T-helper 1 cell (primary cell): ENCODE measurements at places on chromosomes 4 and X.

DNA sequence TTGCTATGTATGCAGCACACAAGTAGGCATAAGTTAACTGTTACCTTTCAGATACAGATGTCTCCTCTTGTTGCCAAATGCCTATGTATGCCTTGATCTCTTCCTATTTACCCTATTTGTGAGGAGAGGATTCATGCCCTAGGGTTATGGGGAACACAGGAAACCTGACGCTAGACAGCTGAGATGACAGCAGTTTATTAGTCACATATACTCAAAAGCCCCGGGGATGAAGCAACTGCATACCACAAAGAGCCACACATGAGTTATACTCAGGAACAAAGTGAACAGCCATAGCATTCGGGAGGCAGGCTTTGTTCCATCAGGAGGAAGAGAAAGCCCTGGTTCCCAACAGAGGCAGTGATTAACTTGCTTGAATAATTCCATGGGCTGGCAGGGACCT lies 1011.7 kb upstream of the PCDH7 start:
- DNase-seq = no peak

GRCh38 chr4:109572154-109572553 lies 12.1 kb downstream of the MCUB start:
- no peak for DNase-seq

- no peak for DNase-seq
These were observed 430.5 kb upstream of the POU3F4 start for GRCh38 chrX:83077606-83078005.

GRCh38 chr4:173448608-173449379 lies 49.9 kb upstream of the SCRG1 start:
- no peak for DNase-seq

DNA sequence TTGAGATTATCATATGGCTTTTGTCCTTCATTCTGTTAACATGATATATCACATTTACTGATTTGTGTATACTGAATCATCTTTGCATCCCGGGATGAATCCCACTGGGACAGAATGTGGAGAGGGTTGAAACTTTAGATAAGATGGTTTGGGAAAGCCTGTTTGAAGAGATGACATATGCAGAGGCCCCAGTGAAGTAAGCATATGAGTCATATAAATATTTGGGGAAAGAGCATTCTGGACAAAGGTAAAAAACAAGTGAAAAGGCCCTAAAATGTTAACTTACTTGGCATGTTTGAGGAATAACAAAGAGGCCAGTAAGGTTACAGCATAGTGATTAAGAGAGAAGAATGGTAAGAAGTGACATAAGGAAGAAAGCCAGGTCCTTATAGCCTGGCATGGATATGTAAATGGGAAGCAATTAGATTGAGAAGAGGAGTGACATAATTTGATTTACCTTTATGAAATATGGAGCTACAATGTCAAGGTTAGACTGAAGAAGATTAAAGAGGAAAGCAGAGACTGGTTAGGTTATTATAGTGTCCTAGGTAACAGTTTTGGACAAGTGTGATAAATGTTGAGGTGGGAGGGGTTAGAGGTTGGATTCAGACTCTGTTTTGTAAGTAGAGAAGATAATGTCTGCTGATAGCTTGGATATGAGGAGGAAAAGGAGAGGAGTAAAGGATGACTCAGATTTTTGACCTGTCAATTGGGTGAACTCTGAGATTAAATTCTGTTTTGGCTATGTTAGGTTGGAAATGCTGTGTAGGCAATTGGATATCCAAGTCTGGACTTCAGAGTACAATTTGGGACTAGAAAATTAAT lies 54.6 kb upstream of the DRP2 start:
- no peak for DNase-seq

DNA sequence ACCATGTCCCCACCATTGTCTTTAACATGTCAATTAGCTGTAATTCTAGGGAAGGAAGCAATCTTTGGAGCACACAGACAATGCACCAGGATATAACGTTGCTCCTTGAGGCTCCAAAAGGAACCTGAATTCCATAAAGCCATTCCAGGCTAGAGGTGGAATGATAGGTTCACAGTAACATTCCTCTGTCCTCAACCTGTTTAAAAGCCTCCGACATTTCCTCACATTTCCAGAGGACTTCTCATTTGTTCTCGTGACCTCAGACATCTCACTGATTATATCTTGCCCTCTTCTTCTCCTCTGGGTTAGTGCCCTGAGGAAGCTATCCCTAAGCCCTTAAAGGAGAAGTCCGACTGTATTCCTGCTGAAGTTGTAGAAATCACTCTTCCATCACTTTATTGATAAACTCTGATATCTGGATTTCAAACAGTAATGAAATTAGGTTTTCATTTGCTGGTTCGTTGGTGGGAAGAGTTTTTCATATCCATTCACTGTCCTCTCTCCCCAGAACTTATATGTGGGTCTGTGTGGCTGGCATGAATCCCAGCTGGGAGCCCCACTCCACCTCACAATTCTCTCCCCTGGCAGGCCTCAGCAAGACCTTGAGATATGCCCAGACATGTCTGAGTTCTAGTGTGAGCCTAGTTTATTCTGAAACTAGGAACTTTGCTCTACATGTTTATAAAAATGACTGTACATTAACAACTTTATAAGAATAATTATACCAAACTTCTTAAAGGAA lies 44.2 kb upstream of the PRSS12 start:
- DNase-seq = no peak

GRCh38 chr4:78610546-78611214 lies 59.1 kb downstream of the ANXA3 start:
- no peak for DNase-seq

GRCh38 chr4:133385161-133385954 lies 236.3 kb downstream of the PCDH10 start:
- no peak for DNase-seq

DNA sequence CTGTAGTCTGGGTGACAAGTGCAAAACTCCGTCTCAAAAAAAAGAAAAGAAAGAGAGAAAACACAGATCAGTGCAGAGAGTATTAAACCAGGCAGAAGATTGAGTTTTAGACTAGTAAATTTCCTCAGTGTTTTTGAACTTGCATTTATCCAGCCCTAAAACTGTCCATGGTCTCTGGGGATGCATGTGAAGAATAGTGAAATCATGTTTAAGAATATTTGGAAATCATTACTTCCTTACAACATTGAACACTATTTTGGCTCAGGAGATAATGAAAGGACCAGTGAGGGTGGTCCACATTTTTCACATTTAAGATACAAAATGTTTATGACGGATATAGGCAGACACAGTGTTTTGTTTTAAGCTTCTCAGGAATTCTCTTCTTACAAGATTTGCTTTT lies 195.8 kb upstream of the RASGEF1B start:
- no peak for DNase-seq

GRCh38 chr4:15077969-15078368 lies 75.7 kb downstream of the CPEB2 start:
- DNase-seq = no peak

DNA sequence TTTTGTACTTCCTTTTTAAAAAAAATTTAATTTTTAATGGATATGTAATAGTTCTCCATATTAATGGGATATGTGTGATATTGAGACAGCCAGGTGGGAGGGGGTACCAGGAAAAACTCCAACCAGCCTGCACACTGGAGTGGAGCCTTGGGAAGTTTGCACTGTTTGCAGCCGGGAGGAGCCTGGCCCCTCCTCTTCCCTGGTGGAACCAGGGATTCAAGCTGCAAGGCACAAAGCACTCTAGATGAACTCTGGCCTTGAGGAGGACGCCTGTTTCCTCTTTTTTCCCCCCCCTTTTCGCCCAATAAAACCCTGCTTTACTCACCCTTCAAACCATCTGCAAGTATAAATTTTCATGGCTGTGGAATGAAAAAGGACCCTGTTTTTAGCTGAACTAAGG lies 48.2 kb upstream of the GC start:
- DNase-seq = no peak

DNA sequence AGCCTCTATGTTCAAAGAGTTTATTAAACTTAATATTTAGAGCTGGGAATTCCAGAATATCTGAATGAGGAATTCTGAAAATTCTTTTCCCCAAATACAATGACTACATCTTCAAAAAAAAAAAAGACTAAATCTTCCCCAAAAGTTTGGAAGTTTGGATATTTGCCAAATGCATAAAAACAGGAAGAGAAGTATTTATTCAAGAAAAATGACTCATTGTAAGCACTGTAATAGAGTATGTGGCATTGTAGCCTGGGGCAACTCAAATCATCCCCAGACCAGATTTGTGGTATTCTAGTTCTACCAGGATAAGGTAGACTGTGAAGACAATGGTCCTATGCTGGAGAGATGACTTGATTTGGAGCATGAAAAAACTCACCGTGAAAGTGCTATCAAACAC lies 78.5 kb upstream of the PDHA2 start:
- no peak for DNase-seq

GRCh38 chr4:2688697-2689096 lies 67.4 kb downstream of the TNIP2 start:
- no peak for DNase-seq

- DNase-seq = no peak
These were observed 130.4 kb upstream of the PAK3 start for GRCh38 chrX:110965409-110966090.

GRCh38 chrX:132614297-132614696 lies 125.5 kb upstream of the MBNL3 start:
- no peak for DNase-seq

GRCh38 chrX:53242310-53242709 lies 17.3 kb upstream of the KDM5C start:
- DNase-seq = no peak

- DNase-seq = no peak
These were observed 62.0 kb downstream of the AWAT2 start for GRCh38 chrX:69987691-69988090.

- DNase-seq = no peak
These were observed 28.3 kb downstream of the SEPTIN11 start for GRCh38 chr4:76977736-76978350.

DNA sequence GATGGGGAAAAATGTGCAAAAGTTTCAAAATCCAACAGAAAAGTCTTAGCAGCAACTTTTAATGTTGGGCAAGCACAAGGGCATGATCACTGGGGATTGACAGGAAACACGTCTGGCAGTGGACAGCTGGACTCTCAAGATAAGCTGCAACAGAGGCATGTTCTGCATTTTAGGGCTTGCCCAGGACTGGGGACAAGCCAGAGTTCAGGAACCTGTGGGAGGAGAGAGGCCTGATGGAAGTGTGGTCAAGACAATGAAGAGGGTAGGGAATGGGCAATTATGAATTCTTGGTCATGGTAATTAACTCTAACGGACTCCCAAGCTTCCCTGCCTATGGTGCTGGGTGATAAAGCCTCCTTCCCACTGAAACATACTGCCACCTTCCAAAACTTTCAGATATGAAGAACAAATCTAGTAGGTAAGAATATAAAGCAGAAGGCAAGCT lies 48.4 kb downstream of the ANXA3 start:
- DNase-seq = no peak

GRCh38 chr4:98510340-98510739 lies 148.1 kb downstream of the TSPAN5 start:
- DNase-seq = no peak

GRCh38 chr4:7213807-7214206 lies 21.5 kb downstream of the SORCS2 start:
- no peak for DNase-seq

DNA sequence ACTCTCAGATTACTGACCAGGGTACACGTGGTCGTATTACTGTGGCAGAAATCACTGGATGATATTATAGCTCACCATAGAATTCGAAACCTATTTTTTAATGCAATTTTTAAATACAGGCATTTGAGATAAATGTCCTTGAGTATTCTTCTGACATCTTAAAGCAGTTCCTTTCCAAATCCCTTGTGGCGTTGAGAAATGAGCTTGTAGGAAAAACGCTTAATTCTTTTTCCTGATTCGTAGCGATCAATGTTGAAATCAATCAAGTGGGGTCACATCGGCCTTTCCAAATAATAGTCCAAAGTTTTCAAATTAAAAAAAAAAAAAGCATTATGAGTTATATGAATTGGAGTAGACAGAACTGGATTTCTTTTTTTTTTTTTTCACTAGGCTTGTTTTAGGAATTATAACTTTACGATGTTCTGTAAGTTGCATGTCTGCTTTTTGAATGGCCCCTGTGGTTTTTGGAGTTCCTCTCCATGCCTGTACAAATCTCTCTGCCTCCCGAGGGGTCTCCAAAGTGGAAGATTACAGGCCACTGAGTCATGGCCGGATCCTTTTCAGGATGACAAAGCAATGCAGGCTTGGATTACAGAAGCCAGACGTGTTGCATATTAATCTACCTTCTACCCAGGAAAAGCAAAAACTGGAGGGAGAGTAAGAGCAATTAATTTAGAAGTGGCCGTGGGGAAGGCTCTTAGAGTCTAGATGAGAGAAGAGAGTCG lies 226.1 kb downstream of the SHOX start:
- no peak for DNase-seq

DNA sequence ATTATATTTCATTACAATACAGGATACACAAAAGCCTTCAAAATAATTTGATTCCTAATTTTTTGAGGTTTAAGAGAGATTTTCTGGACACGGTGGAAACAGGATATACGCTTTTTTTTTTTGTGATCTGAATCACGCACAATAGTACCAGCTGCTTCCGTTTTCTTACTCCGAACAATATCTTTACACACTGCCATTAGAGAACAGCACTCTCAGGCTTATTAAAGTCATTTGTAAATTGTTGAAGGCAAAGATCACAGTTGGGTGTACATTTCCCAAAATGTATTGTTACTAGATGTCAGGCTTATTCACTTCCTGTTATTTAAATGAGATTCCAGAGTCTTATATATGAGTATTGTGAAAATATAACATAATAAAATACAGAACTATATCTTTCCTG lies 71.5 kb downstream of the TMEM47 start:
- no peak for DNase-seq

DNA sequence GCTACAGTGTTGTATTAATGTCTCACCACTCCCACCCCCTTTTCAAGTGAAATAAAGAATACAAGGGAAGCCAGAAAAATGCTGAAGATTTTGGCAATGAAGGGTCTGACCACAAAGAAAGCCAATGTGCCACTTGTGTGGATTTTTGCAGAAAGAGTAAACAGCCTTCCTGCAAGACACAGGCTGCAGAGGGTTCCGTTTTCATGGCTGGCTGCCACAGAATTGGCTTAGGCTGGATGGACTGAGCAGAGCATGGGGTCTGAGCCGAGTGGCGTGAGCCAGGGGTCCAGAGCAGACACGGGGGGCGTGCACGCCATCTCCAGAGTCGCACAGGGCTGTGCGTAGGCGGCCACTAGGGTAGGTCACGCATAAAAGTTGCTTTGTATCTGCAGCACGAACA lies 69.2 kb downstream of the MTNR1A start:
- no peak for DNase-seq

DNA sequence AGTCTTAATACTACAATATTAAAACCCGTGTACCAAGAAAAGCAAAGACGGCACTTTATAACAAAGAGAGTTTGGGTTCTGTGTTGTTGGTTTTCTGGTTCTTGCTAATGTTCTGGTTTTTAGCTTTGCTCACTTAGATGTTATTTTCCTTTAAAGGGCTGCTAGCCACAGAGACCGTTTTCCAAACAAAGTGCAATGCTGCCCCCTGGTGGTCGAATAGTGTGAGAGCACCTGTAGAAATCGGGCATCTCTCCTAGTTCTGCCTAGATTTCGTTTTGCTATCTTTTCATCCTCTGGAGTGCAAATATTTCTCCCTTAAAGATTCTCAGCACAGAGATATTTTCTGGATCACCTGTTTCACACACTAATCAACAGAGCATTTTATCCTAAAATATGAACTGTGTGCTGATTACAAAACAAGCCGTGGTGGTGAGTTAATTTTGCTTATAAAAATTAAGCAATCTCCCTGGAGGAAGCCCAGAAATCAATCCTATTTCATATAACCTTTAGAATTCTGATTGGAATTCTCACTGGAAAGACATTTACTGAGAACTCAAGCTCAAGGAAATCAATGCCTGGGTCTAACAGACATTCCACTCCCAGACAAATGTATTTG lies 334.5 kb upstream of the NOCT start:
- DNase-seq = peak; percentile 40
